Sigmoid colon (tissue), 7 donors: ENCODE measurements at places on chromosomes 4 and X.

DNA sequence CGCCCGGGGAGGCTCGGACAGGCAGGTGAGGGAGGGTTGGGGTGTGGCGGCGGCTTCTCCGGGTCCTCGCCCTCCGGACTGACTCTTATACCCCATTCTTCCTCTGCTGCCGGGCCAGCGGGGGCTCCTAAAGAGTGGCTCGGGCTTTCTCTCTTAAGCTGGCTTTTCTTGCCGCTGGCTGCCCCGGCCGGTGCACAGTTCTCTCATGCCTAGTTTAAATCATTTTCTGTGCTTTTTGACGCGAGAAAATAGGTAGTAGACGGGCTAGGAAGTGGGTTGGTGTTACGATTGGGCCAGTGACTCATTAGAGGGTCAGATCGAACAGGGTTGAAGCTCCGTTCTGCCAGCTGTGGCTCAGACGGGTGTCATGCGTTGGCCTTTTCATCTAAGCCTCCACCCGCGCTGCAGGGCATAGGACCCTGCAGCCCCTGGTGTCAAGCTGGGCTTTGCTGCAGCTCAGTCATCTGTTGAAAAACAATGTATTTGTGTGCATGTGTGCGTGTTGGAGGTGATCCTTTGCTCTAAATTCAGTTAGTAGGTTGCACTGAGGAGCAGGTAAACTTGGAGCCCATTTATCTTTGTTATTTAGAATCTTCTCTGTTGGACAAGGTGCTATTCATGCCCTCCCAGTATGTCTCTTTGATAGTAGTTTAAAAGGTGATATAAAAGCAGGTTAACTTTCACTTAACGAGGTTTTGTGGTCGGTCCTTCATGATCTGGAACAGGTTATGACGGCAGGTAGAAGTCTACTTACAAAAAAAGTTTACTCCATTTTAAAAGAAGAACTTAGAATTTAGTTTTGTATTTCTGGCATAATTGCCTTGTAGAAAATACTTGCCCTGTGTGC is 802 bp downstream of the BMP2K start:
- DNase-seq: peak; percentile 72

- no peak for DNase-seq
These were observed 31.6 kb downstream of the UGDH start for GRCh38 chr4:39495446-39496213.

GRCh38 chr4:113064244-113064643 is 14.8 kb downstream of the ANK2 start:
- no peak for DNase-seq

GRCh38 chrX:49656533-49656932 is 39.3 kb downstream of the PAGE1 start:
- DNase-seq: no peak
